ENCODE measurements at places on chromosomes 3 and 15. TPM values are rescaled to one million over a fixed set of nuclear protein-coding genes. Genes with fewer than 3 reads are reported as not detected.
A peak's percentile ranks its signal among the peaks of the same experiment; 100 is the strongest.

CSPG4 gene
- total RNA-seq, result 0.07 TPM

MDFIC2 gene
- not detected for total RNA-seq

DNAJC17 gene
- total RNA-seq, result 31.2 TPM

CCR3 gene
- total RNA-seq, result not detected

IFRD2 gene
- 116 TPM for total RNA-seq

TMOD3 gene
- total RNA-seq, result 45.0 TPM

NMNAT3 gene
- total RNA-seq, result 6.8 TPM

- H3K4me1 ChIP-seq, result peaks cover 11% of the 10 kb centered on the region
- H3K36me3 ChIP-seq, result peaks cover 26% of the 10 kb centered on the region
- peak within 1 kb of the TSS; percentile 90 for H3K27ac ChIP-seq
- H3K4me3 ChIP-seq, result peak within 1 kb of the TSS; percentile 73
- DNase-seq, result peak; percentile 89
These were observed at the start of gene TBCCD1 for GRCh38 chr3:186567072-186567921. Gene TBCCD1 (minus strand): TSS chr3:186567339. CDS start chr3:186564329, 3,010 bp downstream.

- DNase-seq, result no peak
- H3K36me3 ChIP-seq, result peaks cover 68% of the 10 kb centered on the region
- no peak overlapping the region for H3K4me3 ChIP-seq
- no peaks in the 10 kb centered on the region for H3K27me3 ChIP-seq
These were observed 46.9 kb downstream of the RLBP1 start for GRCh38 chr15:89174476-89174875.

- H3K4me3 ChIP-seq, result no peak overlapping the region
- H3K27ac ChIP-seq, result no peak overlapping the region
- H3K27me3 ChIP-seq, result no peaks in the 10 kb centered on the region
- DNase-seq, result no peak
- no peaks in the 10 kb centered on the region for H3K36me3 ChIP-seq
These were observed 93.8 kb downstream of the DNAJB8 start for GRCh38 chr3:128372707-128373533.

GRCh38 chr3:105145511-105145910, 221.2 kb upstream of the ALCAM start:
- no peaks in the 10 kb centered on the region for H3K36me3 ChIP-seq
- no peaks in the 10 kb centered on the region for H3K27me3 ChIP-seq
- no peak for DNase-seq
- no peak overlapping the region for H3K27ac ChIP-seq
- no peak overlapping the region for H3K4me3 ChIP-seq

GRCh38 chr15:79682285-79682684, 214.5 kb downstream of the MTHFS start:
- no peak for DNase-seq
- no peaks in the 10 kb centered on the region for H3K4me1 ChIP-seq
- H3K27me3 ChIP-seq, result no peaks in the 10 kb centered on the region
- no peaks in the 10 kb centered on the region for H3K36me3 ChIP-seq
- no peak overlapping the region for H3K27ac ChIP-seq

GRCh38 chr3:28933337-28933736, 347.5 kb upstream of the RBMS3 start:
- no peak overlapping the region for H3K4me3 ChIP-seq
- H3K27ac ChIP-seq, result no peak overlapping the region
- no peak for DNase-seq
- no peaks in the 10 kb centered on the region for H3K4me1 ChIP-seq

GRCh38 chr3:158739078-158739477, 6.8 kb upstream of the RARRES1 start:
- no peak overlapping the region for H3K4me3 ChIP-seq

- H3K4me3 ChIP-seq, result no peak overlapping the region
- H3K36me3 ChIP-seq, result peaks cover 29% of the 10 kb centered on the region
- no peaks in the 10 kb centered on the region for H3K27me3 ChIP-seq
- H3K27ac ChIP-seq, result peak overlapping the region; percentile 46
These were observed 90.2 kb downstream of the CRTC3 start for GRCh38 chr15:90619939-90620338.

- no peaks in the 10 kb centered on the region for H3K36me3 ChIP-seq
- no peaks in the 10 kb centered on the region for H3K27me3 ChIP-seq
- H3K27ac ChIP-seq, result no peak overlapping the region
- no peaks in the 10 kb centered on the region for H3K4me1 ChIP-seq
- no peak overlapping the region for H3K4me3 ChIP-seq
These were observed 259.5 kb downstream of the MECOM start for GRCh38 chr3:169403855-169404519.

GRCh38 chr3:180267202-180267843, 230.6 kb upstream of the PEX5L start:
- no peaks in the 10 kb centered on the region for H3K27me3 ChIP-seq
- no peak for DNase-seq
- no peak overlapping the region for H3K4me3 ChIP-seq
- H3K36me3 ChIP-seq, result no peaks in the 10 kb centered on the region
- H3K4me1 ChIP-seq, result no peaks in the 10 kb centered on the region

- H3K27ac ChIP-seq, result peak overlapping the region; percentile 82
- H3K4me3 ChIP-seq, result peak overlapping the region; percentile 73
- H3K36me3 ChIP-seq, result no peaks in the 10 kb centered on the region
These were observed 79.5 kb downstream of the IQSEC1 start for GRCh38 chr3:12993517-12994356.

GRCh38 chr3:34895841-34896240, 743.5 kb upstream of the ARPP21 start:
- no peaks in the 10 kb centered on the region for H3K27me3 ChIP-seq
- H3K4me1 ChIP-seq, result no peaks in the 10 kb centered on the region
- no peaks in the 10 kb centered on the region for H3K36me3 ChIP-seq

- H3K27ac ChIP-seq, result peak overlapping the region; percentile 21
- no peak overlapping the region for H3K4me3 ChIP-seq
- no peaks in the 10 kb centered on the region for H3K27me3 ChIP-seq
- peaks cover 16% of the 10 kb centered on the region for H3K36me3 ChIP-seq
- peaks cover 11% of the 10 kb centered on the region for H3K4me1 ChIP-seq
These were observed 17.8 kb upstream of the ZFYVE19 start for GRCh38 chr15:40789119-40789518.

All from K562 (cell line).